Brain microvascular endothelial cell (primary cell): ENCODE measurements at places on chromosomes 11 and 22.

GRCh38 chr11:72805216-72805615 is 9.0 kb upstream of the ATG16L2 start:
- no peak for DNase-seq

DNA sequence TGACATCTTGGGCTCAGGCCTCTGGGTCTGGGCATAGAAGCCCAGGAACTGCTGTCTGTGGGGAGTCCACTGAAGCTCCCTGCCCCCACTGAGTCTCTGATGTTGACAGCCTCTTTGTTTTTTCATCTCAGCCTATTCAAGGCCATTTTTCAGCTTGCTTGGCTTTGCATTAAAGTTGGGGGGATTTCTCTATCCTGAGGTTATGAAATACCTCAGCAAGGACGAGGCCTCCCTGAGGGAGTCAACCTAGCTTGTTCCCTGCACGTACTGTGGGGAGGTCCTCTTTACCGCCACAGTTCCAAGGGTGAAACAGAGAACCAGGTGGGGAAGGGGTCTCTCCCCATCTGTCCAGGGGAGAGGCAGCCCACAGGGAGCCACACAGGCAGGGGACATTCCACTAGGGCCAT is 8.4 kb downstream of the KCNQ1OT1 start:
- no peak for DNase-seq

DNA sequence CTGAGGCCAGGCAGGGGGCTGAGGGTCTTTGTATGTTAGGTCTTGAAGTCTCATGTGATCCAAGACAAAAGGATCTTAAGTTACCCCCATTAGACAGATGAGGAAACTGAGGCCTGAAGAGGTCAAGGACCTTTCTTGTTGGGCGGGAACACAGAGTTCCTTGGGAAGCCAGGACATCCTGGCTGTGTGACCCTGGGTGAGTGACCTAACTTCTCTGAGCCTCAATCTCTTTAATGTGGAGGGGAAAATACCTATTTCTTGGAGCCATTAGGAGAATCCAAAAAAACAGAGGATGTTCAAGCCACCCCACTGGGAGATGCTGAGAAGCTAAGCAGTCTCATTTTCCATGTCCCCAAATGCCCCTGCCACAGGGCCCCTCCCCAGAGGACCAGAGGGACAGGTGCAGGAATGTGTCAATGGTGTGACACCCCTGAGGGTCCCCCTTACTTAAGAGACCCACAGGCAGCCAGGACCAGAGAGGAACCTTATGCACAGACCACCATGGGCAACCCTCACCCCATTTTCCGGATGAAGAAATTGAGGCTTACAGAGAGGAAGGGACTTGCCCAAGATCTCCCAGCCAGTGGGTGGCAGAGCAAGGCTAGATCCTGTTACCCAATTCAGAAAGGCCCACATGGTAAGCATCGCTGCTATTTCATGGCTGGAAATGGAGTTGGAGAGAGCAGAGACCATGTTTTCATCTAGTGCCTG is 8.0 kb downstream of the RAC2 start:
- DNase-seq, result no peak

GRCh38 chr11:27410272-27410671 is 47.3 kb upstream of the CCDC34 start:
- no peak for DNase-seq

DNA sequence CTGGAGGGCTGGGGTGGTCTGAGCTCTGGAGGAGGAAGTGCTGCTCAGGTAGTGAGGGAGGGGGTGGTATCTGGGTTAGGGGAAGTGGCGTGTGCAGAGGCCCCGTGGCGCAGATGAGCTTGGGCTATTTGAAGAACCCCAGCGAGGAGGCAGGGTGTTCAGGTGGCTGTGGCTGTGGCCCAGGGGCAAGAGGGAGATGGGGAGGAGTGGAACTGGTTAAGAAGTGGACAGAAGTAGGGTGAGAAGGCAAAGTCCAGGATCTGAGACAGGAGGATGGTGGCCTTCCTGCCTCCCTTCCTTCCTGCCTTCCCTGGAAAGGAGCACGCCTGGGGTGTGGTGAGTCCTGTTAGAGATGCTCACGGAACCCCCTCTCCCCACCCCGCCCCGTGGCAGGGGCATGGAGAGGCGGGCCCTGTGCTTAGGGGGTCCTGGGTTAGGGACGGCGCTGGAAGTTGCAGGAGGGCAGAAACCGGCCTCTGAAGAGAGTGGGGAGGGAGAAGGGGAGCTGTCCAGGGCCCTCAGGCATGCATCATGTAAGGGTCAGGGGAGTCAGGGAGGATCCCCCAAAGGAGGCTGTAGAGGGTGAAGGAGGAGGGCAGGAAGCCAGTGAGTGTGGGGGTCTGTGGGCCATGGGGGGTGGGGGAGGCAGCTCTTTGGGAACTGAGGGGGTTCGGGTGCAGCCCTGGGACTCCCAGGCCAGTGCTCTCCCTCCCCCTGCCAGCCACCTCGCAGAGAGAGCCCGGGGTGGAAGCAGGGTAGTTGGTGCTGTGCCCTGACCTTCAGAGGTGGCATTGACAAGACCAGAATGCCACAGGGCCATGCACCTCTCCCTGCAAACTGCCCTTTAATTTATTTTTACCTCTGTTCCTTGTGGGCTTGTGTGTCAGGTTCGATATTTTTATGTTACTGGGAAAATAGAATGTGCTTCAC is 63.7 kb upstream of the PARVG start:
- no peak for DNase-seq

- DNase-seq, result peak; percentile 66
These were observed 429.7 kb downstream of the ETS1 start for GRCh38 chr11:128157423-128158298.
